ENCODE measurements at places on chromosomes 4 and X.

DNA sequence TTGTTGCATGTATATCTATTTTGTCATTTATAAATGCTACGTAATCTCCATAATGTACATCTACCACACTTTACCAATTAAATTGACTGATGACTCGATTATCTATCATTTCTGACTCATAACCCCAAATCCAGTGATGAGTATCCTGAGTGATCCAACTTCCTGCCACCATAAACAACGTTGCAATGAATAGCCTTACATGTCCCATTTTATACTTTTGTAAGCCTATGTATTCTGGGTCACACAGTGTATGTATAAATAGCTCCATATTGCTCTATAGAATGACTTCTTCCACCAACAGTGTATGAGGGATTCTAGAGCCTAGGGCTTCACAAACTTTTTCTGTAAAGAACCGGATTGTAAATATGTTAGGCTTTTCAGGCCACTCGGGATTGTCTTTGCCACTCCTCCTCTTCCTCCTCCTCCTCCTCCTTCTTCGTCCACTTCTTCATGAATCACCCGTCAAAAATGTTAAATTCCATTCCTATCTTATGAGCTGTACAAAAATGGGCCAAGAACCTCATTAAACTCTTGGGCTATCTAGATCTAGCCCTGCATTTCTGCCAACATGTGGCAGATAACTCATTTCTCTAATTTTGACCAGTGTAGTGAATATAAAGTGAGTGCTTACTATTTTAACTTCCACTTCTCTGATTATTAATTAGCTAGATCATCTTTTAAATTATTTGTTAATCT is 672.2 kb upstream of the AMOT start:
- DNase-seq, result no peak

DNA sequence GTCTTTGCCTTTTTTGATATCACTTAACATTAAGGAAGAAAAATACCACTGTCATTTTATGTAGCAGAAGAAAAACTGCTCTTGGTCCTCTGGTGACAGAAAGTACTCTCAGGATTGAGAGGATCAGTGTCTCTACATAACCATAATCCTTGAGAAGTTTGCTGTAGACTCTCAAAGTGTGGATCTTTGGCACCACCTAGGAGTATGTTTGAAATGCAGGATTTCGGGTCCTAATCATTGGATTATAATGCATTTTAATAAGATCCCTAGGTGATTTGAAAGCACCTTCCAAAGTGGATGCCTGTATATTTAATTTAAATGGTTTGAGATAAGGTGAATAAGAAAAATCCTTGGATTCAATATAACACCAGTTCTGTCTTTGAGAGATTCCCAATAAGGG is 23.2 kb downstream of the MOB1B start:
- DNase-seq, result no peak

DNA sequence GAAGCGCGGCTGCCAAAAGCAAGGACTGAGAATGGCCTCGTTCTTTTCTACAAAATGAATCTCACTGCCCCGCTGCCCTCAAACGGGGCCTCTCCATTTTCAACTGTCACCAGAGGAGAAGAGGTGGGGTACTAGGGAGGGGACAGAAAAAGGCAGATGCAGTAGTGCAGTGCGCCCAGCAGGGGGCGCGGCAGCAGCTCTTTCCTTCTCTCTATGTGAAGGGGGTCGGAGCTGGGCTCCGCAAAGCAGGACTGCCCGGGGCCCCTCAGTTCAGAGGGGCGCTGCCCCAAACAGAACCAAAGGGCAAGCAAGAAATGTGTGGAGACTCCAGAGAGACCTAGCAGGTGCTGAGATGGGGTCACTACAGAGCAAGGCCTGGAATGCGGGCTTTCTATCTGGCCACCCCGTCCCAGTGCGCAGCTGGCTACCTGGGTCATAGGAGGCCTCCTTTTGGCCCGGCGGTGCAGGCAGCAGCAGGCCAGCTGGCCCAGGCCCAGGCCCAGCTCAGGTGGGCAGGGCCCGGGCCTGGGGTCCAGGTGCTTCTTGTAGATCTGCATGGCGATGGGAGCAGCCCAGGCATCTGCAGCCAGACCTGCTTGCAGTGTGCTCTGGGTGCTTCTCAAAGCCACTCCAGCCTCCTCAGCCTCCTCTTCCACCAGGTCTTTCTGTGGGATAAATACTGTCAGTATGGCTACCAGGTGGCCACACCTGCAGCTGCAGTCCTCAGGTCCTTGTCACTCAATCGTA is 5.9 kb downstream of the IRAK1 start:
- peak; percentile 20 for DNase-seq

DNA sequence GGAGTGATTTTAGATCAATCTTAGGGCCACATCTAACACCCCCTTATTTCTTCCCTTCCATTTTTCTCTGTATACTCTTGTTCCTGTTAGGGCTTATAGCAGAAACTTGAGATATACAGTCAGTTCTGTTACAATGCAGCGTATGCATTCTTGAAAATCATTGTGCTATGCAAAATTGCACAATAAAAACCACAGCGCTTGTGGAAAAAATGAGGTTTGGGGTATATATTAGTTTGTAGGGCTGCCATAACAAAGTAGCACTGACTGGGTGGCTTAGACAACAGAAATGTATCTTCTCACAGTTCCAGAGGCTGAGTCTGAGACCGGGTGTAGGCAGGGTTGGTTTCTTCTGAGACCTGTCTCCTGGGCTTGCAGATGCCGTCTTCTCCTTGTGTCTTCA is 59.0 kb downstream of the WWC2 start:
- no peak for DNase-seq

GRCh38 chrX:116436358-116436816 is at the start of gene SLC6A14:
SLC6A14 (plus strand) TSS chrX:116436606; CDS start chrX:116436710, 104 bp downstream.
- DNase-seq, result no peak

DNA sequence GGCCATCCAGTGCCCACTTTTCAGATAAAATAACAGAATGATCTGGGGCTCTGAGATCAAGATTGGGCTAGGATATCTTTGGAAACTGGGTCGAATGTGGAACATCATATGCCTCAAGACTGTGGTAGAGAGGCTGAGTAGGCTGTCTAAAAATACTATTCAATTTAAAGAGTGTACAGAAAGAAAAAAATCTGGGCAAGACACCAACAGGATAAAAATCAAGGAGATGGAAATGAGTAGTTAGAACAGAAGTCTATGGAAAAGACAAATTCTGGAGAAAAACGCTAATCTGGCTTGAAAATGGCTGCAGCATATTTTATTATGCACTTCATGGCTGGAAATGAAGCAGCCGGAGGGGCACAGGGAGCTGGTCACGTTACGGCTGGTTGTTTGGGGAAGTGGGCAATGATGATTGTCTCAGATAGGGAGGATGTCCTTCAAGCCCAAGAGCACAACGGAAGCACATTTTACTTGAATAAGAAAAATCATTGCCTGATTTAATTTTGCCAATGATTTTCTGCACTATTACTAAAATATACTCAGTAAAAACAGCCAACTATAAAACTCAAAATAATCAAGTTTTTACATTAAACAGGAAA is 27.1 kb upstream of the MAPK10 start:
- DNase-seq, result no peak

DNA sequence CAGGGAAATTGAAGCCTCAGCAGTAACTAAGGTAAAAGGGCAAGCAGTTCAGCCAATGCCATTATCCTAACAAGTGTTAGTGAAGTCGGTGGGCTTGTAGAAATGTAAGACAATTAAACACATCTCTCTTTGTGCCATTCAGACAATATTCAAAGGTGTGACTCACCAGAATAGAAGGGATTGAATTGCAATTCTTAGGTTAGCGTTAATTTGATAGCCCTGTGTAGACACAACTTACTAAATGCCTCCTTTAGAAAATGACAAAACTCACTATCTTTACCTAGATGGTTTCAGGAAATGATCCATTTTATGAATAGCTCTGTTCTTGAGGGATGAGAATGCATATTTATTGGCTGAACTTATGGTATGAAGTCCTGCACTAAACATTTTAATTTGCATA is 35.2 kb downstream of the RPA4 start:
- DNase-seq, result no peak

DNA sequence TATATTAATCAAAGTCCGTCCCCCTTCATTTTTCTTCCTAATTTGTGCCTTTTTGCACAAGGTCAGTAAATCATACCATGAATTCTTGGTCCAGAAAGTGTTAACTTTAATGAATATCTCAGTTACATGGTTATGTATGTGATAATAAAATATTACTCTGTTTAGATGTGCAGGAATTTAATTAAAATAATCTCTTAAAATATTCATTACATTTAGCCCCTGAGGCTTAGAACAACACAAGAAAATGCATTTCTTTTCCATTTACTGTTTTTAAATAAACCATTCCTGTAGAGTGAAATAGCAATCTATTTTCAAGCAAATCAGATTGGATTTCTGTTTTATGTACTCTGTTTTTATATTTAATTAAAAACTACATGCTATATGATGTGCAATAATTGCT is 17.6 kb downstream of the MAB21L2 start:
- no peak for DNase-seq

- DNase-seq, result no peak
Observed at GRCh38 chr4:104500442-104500841, 5.7 kb upstream of the CXXC4 start.

GRCh38 chrX:151570561-151570960 is 7.1 kb downstream of the PASD1 start:
- no peak for DNase-seq

- no peak for DNase-seq
Observed at GRCh38 chr4:167906851-167907250, 185.5 kb upstream of the ANXA10 start.

DNA sequence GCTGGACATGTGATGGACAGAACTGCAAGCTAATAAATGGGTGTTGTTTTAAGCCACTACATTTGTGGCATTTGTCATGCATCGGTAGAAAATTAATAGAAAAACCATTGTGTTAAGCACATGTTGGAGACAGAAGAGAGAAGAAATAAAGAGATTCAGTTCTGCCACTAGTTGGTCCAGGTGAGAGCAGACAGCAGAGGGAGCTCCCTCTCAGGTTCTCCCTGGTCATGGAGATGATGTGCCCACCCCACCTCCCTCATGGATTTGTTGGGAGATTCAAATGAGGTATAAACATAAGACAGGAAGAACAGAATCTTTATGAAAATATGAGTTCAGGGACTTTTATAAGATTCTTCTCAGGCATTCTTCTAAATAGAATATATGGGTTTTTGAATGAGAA is 36.8 kb upstream of the OCIAD2 start:
- no peak for DNase-seq

DNA sequence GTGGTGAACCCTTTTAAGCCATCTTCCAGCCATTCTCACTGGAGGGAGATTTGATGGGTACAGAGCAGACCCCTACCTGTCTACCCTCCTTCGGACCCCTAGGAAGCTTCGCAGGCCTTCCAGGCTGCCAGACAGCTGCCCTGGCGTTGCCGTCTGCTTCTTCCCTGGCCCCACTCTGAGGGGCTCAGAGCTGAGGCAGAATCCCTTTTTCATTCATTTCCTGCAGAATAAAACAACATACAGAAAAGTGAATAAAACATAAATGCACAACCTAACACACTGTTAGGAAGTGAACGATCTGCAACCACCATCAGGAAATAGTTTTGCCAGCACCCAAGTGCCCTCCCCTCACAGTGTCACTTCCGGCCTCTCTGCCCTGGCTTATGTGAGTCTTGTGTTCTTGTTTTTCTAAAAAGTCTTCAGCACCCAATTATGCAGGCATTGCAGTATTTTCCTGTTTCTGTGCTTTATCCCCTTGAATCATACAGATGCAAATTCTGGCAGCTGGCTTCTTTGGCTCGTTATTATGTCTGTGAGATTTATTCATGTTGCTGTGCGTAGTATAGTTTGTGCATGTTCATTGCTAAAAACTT is 5.6 kb upstream of the ADD1 start:
- DNase-seq, result peak; percentile 56

GRCh38 chr4:2255501-2256155 is 6.3 kb downstream of the MXD4 start:
- no peak for DNase-seq

Measured in stimulated activated CD4-positive, alpha-beta T cell treated with anti-CD3 and anti-CD28 coated beads, Interleukin-2, amount 100 ng/mL, for 4 hours (primary cell).